ENCODE measurements at places on chromosomes 13 and 19.

GRCh38 chr13:26308836-26309235 is 54.9 kb downstream of the CDK8 start:
- DNase-seq, result no peak

DNA sequence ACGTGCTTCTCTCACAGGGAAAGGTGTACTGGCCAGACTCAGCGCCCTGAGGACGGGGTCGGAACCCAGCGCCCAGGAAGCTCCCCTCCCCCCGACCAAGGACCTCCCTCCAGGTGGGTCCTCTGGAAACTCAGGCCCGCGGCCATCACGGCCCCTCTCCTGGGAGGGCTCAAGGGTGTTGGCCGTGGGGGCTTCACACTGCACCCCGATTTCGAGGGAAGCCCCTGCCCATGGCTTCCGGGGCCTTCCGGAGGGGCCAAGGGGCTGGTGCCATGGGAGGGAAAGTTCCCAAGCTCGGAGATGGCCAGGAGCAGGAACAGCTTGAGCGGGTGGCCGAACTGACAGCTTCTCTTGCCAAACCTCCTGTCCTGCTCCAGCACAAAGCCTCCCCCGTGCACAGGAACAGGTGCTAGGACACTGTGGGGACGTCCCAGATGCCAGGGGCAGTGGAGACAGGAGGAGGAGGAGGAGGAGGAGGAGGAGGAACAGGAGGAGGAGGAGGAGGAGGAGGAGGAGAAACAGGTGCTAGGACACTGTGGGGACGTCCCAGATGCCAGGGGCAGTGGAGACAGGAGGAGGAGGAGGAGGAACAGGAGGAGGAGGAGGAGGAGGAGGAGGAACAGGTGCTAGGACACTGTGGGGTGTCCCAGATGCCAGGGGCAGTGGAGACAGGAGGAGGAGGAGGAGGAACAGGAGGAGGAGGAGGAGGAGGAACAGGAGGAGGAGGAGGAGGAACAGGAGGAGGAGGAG is 10.0 kb downstream of the SBNO2 start:
- no peak for DNase-seq

GRCh38 chr19:44076325-44076724 is 4.4 kb downstream of the ZNF284 start:
- no peak for DNase-seq

DNA sequence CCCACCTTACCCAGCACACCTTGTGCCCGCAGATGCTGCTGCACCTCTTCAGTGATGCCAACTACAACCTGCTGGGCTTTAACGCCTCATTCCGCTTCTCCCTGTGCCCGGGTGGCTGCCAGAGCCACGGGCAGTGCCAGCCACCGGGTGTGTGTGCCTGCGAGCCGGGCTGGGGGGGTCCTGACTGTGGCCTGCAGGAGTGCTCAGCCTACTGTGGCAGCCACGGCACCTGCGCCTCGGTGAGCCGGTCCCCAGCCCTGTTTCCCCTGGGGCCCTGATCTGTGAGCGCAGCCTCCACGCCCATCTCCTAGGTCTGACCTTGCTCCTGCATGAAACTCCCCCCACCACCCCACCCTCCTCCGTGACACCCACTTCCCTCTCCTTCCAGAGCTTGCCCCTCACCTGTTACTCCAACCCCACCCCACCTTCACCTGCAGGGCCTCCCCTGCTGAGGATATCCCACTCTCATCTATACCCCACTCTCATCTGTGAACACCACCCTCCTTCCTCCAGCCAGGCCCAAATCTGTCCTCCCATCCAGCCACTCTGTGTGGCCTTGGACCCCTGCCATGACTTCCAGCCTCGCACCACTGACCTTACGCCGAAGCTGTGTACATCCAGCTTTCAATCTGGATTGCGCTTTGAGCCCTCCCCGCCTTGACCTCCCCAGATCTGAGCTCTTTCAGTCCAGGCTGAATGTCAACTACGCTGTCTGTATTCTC is 8.7 kb downstream of the MEGF8 start:
- DNase-seq, result no peak

GRCh38 chr13:39201180-39201579 is 162.9 kb downstream of the NHLRC3 start:
- no peak for DNase-seq

- no peak for DNase-seq
Observed at GRCh38 chr13:99986741-99987140, 5.2 kb downstream of the ZIC2 start.
